ENCODE measurements at places on chromosomes 3 and 15.

- DNase-seq: no peak
These were observed 11.2 kb downstream of the SLC9A9 start for GRCh38 chr3:143837076-143837475.

- DNase-seq: peak; percentile 76
These were observed 6.5 kb downstream of the CHD2 start for GRCh38 chr15:92906563-92907081.

- no peak for DNase-seq
These were observed 24.0 kb downstream of the ST8SIA2 start for GRCh38 chr15:92417716-92418115.

DNA sequence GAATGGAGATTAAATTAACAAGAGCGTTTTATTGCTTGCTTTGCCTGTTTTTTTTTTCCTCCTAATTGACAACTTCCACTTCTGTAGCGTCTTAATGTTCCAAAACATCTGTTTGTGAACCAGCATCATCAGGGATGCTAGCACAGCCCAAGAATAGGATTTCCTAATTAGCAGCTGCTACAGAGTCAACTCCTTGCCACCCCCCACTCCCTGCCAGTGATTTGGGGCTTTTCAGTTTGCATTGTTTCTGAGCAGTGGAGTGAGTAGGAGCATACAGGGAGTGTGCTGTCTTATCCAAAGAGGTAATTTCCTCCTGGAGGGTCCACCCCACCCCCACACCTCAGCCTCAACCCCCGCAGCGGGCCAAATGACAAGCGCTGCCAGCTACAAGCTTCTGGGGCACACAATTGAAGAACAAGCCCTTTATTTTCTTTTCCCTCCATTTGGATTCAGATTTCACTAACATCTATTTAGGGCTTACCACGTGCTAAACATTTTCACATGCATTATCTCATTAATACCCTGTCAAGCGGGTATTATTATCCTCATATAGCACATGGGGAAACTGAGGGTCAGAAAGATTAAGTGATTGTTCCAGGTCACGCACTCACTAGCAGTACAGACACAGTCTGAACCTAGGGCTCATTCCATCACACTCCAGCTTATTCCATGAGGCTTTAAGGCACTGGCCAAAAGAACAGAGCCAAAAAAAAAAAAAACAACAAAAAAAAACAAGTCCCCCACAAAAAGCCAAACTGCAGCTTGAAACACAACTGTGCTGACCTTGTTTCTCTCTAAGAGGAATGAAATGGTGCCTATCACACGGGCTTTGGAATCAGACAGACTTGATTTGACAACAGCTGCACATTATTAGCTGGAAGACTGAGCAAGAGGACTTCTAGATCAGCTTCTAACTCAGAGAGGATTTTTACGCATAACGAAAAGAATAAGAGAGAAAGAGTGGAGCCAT, 16.4 kb downstream of the HEG1 start:
- no peak for DNase-seq
